ENCODE measurements at places on chromosomes 6 and 20.

- DNase-seq, result no peak
These were observed 184.3 kb upstream of the OLIG3 start for GRCh38 chr6:137678451-137678850.

- DNase-seq, result no peak
These were observed 341 bp upstream of the TTPAL start for GRCh38 chr20:44475372-44475693.

DNA sequence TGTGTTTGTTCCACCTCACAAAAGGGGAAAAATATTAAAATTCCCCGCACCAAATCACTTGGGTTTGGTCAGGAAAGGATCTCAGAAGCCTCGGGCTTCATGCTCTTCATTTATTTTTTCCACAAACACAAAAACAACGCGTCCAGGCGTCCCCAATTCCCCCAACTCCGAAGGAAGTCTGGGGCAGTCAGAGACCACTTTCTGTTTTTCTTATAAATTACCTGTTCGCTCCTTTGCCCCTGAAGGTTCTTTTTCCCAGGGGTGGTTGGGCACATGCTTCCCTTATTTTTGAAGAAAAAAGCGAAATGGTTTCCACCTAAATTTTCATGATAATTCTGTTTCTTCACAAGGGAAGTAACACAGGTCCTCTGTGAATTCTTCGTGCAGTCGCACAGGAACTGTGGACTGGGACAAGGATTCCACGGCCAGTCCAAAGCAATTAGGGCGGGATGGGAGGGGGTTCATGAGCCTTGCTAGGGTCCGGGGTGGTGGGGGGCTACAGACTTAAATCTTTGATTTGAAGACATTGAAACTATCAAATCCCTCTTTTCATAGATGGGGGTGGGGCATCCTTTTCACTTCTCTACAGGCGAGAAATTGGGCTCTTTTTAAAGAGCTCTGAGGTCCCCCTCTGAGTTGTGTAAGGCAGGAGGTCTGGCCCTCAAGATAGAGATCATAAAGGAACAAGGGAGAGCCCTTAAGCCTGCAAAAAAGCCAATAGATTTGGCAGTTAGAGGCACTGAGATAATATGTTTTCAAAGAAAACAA, 30.5 kb upstream of the HFE start:
- peak; percentile 46 for DNase-seq

GRCh38 chr6:106159531-106159940, 73.4 kb downstream of the PRDM1 start:
- peak; percentile 96 for DNase-seq

- no peak for DNase-seq
These were observed 18.0 kb upstream of the UBE2V1 start for GRCh38 chr20:50130995-50131394.

DNA sequence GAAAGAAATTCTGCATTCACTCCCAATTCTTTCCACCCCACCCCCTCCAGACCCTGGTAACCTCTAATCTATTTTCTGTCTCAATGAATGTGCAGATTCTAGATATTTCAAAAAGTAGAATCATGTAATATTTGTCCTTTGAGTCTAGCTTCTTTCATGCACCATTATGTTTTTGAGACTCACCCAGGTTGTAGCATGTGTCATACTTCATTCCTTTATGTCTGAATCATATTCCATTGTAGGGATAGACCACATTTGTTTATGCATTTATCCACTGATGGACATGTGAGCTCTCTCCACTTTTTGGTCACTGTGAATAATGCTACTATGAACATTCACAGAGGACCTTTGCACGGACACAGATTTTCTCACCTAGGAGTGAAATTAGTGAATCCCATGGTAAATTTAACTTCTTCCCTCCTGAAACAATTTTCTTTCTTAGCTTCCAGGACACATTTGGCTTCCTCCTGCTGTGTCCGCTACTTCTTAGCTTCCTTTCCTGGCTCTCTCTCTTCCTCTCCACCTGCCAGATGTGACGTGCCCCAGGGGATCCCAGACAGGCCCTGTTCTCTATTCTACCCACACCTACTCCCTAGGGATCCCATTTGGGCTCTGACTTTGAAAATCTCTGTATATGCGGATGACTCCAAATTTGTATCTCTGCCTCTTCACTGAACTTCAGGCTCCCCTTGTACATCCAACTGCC, 24.1 kb upstream of the ARFGEF2 start:
- DNase-seq, result peak; percentile 91

- no peak for DNase-seq
These were observed 33.0 kb downstream of the METTL24 start for GRCh38 chr6:110325197-110325596.

DNA sequence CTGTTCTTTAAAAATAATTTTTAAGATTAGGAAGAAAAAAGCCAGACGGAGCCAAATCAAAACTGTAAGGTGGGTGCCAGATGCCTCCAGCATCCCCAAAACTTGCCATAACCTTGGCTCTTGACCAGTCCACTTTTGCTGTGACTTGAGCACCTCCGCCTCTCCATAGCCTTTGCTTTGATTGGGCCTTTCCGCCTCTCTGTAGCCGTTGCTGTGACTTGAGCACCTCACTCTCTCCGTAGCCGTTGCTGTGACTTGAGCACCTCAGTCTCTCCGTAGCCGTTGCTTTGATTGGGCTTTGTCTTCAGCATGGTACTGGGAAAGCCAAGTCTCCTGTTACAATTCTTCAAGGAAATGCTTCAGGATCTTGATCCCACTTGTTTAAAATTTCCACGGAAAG, 73.0 kb downstream of the YTHDF1 start:
- no peak for DNase-seq

- no peak for DNase-seq
These were observed 58.5 kb downstream of the PRND start for GRCh38 chr20:4780245-4780644.

- DNase-seq, result no peak
These were observed 41.7 kb downstream of the BCKDHB start for GRCh38 chr6:80148220-80148619.

GRCh38 chr6:137261361-137261760, 42.2 kb upstream of the IFNGR1 start:
- DNase-seq, result no peak

GRCh38 chr20:46088409-46089166, 1.2 kb downstream of the NCOA5 start:
- peak; percentile 22 for DNase-seq

- no peak for DNase-seq
These were observed 3.5 kb upstream of the LAMP5 start for GRCh38 chr20:9510911-9511310.

DNA sequence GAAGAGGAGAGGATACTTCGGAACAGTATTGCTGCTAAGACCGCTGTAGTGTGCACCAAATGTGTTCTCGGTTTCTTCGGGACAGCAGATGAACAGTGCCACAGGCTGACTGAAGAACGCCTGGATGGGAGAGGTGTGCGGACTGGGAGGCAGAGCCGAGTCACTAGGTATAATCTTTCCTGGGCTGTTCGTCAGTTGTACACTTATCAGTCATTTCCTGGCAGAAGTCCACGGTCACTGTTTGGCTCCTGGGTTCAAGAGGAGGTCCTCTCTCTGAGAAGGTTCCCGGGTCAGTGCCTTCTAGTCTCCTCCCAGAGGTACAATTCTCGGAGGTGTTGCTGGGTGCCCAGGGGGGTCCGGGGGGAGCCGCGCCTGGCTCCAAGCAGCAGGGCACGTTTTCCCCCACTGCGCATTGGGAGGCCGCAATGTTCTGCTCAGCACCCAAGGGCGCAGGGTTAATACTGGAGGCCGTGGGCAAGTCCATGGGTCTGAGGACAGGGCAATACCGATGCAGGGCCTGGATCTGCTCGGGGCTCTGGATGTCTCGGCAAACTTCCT, 38.1 kb downstream of the GJA10 start:
- no peak for DNase-seq

GRCh38 chr6:25726122-25726911, 28.2 kb upstream of the SLC17A4 start:
- no peak for DNase-seq

- DNase-seq, result no peak
These were observed 1.6 kb upstream of the PCK1 start for GRCh38 chr20:57559289-57559634.

GRCh38 chr20:5511930-5512329, 195.2 kb upstream of the PROKR2 start:
- DNase-seq, result peak; percentile 7

DNA sequence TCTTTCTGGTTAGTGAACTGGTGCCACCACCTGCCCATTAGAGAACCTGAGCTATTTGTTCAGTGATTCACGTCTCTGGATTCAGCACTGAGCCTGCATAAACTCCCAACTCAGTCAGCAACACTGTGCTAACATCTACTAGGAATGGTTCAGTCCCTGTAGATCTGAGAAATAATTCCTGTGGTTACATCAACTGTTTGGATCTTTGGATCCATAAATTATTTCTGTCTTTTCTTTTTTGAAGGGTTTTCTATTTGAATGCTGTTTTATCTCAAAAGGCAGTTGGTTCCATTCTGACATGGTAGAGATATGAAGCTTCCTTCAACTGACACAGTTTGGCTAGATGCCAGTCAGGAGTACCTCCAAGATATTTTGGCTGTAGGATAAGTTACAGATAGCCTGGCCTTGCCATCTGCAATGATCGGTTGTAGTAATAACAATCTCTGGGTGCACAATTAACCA, 125.9 kb downstream of the TRMT11 start:
- peak; percentile 67 for DNase-seq

DNA sequence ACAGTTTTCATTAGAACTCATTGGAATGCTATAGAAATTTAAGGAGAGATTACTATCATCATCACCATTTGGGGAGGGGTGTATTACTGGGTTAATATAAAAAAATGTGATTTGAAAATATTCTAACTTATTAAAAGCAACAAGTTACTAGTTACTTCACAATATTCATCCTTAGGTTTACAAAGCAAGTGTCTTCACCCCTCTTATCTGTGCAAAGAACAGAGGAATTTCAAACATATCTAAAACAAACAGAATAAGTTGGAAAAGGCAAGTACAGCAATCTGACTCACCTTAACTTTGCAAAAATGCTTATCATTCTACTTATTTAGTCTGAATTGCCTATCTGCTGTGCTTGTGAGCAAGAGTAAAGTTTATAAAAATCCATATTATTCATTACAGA, 32.9 kb downstream of the DCBLD1 start:
- no peak for DNase-seq

DNA sequence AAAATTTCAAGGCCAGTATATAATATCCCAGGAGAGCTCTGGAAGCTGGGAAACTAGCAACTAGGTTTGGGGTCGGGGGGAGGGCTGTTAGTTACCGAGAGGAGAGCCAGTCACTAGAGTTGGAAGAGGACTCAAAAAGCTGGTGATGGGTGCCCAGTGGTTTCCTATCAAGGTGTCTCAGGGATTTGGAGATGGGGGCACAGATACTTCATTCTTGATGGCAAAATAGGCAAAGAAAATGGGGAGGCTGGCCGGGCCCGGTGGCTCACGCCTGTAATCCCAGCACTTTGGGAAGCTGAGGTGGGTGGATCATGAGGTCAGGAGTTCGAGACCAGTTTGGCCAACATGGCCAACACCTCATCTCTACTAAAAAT, 805 bp downstream of the PHF1 start:
- DNase-seq, result no peak

GRCh38 chr6:138795809-138796603, at the start of gene ECT2L:
ECT2L (plus strand) TSS chr6:138796087; CDS start chr6:138813275, 17,188 bp downstream.
- peak; percentile 38 for DNase-seq

- peak; percentile 72 for DNase-seq
These were observed 170.6 kb upstream of the AGPAT4 start for GRCh38 chr6:161444464-161444863.

GRCh38 chr20:4112481-4113421, 97.4 kb upstream of the RNF24 start:
- DNase-seq, result peak; percentile 71

GRCh38 chr20:32988008-32988407, 16.2 kb downstream of the SUN5 start:
- no peak for DNase-seq

DNA sequence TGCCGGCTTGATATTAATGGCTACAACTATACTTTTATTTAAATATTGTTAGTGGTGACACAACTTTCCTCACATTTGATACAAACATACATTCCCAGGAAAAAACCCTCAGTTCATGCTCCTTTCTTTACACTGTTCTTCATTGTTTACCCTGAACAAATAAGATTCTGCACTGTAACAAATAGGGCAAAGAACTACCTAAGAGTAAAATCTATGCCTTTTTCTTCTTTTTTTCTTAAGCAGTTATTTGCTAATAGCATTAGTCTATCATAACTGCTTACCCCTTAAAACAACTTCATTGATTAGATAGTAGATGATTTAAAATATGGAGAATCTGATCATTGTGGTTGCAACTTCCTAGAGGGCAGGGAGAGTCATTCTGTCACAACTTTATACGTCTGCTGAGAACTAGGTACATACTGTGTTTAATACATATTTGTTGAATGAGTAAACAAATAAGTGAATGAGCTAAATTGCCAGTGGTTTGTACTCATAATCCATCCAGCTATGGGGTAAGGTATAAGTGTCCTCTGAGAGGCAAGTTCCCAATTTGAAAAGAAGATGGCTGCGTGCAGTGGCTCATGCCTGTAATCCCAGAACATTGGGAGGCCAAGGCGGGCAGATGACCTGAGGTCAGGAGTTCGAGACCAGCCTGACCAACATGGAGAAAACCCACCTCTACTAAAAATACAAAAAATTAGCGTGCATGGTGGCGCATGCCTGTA, 161.0 kb downstream of the CDK19 start:
- DNase-seq, result peak; percentile 10

DNA sequence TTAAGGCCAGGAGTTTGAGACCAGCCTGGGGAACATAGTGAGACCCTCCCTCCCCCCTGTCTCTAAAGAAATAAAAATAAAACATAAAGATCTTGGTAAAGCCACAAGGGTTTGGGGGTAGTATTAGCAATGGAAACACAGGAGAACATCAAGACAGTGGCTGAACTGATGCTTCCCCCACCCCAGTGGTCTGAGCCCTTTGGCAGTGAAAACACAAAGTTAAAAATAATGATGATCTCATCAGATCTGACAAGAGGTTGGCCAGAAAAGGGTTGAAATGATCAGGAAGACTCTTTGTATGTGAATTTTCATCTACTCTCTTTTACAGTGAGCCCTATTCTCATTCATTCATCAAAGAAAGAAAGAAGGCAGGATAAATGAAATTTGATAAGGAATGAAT, 93.7 kb downstream of the KCNB1 start:
- DNase-seq, result no peak

DNA sequence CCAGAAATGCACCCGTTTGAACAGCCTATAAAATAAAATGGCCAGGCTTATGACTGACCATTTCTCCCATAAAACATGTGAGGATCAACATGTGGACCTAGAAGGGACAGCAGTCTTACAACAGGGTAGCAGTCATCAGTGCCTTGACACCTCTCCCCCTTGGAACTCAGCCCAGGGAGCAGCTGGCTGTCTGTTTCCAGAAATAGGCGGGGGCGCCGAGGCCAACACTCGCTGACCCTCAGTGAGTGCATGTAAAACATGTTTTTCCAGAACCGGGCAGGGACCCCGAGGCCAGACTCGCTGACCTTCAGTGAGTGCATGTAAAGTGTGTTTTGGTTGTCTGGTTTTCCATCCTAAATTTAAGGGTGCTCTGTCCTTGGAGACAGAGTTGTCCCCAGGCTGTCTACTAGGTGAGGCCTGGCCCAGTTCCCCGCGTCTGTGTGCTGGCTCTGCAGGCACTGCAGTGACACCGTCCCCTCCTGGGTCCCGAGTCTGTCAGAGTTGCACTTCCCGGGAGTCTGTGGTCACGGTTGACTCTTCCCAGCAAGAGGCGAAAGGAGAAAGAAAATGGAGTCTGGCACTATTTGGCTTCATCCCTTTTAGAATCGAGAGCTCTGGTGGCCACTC, 19.8 kb upstream of the ADRM1 start:
- DNase-seq, result no peak

- DNase-seq, result peak; percentile 47
These were observed 20.7 kb upstream of the PHACTR3 start for GRCh38 chr20:59583428-59584277.

Measured in fibroblast of skin of right biceps (primary cell).